ENCODE measurements at places on chromosomes 2 and 18. TPM values are rescaled to one million over a fixed set of nuclear protein-coding genes. Genes with fewer than 3 reads are reported as not detected.

Gene MAP3K19
- total RNA-seq: not detected

Gene FASTKD2
- 23.7 TPM for total RNA-seq

Gene CNGA3
- not detected for total RNA-seq

Gene ANKRD30BL
- total RNA-seq: not detected

GRCh38 chr2:55236992-55237543, 4.6 kb downstream of the RPS27A start:
- no peak for DNase-seq

GRCh38 chr2:18503376-18504228, 56.9 kb downstream of the RDH14 start:
- no peak for DNase-seq

DNA sequence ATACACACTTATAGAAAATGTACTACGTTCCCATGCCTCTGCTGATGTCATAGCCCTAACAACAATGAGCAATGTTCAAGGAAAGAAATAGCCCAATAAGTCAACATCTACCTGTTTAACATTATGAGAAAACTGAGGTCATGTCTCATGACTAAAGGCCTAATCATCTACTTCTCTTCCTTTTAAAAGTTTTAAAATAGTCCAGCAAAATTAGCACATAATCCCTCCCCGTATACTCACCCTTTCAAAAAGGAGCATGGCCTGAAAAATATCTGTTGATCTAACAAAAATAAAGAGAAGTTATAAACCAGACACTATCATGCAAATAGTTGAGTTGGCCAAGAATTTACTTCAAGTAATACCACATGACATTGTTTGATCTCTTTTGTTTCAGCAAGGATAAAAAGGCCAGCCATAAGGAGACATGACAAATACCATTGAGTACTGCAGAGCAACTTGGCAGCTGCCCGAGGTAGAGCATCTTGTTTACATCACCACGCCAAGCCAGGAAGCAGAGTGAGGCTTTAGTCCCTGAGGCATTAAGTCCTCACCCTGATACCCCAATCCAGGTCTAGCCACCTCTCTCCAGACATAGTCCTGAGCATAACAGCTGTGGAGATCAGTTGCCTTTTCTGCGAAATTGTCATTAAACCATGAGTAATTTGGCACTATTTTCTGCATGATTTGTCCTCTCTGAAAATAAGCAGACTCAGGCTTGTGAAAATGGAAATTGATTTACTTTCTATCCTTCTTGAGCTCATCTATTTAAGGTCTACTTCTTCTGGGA, 137.4 kb upstream of the ETAA1 start:
- DNase-seq: peak; percentile 28

GRCh38 chr2:37871456-37872191, 53.5 kb upstream of the RMDN2 start:
- DNase-seq: no peak

DNA sequence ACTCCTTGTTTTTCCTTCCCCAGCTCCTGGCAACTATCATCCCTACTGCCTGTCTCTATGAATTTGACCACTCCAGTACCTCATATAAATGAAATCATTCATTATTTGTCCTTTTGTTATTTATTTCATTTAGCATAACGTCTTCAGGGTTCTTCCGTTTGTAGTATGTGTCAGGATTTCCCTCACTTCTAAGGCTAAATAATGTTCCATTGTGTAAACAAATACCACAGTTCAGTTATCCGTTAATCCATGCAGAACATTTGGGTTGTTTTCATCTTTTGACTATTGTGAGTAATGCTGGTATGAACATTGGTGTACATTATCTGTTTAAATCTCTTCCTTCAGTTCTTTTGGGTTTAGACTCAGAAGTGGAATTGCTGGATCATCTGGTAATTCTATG, 18.8 kb downstream of the DYNC2LI1 start:
- DNase-seq: no peak

DNA sequence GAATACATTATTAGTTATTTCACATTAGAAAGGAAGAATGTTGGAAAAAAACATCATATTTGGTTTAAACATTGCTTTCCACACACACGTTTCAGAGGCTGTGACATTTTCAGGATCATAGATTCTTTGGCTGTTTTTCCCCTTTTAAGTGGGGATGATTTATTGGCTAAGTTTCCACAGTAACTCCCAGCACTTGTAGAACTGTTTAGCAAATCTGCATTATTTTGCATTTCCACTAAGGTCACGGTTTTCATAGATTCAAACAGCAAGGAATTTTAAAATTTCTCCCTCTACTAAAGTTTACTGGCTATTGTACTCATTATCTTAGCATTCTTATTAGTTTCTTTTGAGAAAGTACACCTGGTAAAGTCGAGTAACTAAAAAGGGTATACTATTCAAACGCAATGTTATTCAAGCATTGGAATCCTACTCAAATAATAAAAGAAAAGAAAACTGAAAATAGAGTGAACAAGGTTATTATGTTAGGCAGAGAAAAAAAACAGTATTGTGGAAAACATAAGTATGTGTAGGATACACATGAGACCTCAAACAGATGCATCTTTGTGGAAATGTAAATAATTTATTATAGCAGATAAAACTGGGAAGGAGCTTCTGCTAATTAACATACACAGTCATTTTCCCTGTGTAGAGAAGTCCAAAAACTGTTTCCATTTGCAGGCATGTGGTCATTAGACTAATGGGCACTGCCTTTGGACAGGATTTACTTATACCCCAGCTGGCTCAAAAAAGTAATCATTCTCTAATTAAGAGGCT, 633.8 kb downstream of the NRXN1 start:
- no peak for DNase-seq

DNA sequence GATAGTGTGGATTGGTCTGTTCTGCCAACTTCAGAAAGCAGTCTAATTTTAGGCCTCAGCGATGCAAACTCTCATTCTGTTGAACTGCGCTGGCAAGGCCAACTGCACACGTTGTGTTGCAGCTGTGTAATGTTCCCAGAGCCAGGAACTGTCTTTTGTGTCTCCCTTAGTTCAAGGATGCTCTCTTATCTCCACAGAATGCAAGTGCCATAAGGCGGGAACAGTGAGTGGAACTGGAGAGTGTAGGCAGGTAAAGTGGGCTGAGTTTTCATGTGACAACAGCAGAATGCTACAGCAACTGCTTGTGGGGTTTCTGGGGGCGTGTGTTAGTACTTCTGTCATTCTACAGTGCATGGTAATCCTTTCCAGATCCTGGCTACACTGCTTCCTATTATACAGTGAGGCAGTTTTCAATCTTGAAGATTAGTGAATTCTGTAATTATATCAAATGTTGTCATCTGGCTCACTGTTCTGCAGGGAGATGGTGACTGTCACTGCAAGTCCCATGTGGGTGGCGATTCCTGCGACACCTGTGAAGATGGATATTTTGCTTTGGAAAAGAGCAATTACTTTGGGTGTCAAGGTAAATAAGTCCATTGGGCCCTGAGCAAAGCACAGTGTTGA, 125.8 kb downstream of the LAMA3 start:
- DNase-seq: peak; percentile 38

DNA sequence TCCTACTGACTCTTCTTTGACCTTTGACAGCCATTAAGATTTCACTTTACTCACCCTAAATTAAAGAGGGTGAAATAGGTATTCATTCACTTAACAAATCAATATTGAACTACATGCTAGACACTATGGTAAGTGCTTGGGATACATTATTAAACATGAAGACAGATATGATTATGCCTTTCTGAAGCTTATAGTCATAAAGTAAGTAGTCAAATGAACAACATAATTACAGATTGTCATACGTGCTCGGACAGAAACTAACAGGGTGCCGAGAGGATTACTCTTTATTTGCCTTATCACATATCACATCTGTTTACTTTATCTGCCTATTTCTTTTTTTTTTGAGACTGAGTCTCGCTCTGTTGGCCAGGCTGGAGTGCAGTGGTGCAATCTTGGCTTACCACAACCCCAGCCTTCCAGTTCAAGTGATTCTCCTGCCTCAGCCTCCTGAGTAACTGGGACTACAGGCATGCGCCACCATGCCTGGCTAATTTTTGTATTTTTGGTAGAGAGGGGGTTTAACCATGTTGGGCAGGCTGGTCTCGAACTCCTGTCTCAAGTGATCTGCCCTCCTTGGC, 9.8 kb downstream of the ACVR2A start:
- no peak for DNase-seq

- no peak for DNase-seq
Measured at GRCh38 chr2:24280161-24280560, 80.2 kb downstream of the ITSN2 start.

DNA sequence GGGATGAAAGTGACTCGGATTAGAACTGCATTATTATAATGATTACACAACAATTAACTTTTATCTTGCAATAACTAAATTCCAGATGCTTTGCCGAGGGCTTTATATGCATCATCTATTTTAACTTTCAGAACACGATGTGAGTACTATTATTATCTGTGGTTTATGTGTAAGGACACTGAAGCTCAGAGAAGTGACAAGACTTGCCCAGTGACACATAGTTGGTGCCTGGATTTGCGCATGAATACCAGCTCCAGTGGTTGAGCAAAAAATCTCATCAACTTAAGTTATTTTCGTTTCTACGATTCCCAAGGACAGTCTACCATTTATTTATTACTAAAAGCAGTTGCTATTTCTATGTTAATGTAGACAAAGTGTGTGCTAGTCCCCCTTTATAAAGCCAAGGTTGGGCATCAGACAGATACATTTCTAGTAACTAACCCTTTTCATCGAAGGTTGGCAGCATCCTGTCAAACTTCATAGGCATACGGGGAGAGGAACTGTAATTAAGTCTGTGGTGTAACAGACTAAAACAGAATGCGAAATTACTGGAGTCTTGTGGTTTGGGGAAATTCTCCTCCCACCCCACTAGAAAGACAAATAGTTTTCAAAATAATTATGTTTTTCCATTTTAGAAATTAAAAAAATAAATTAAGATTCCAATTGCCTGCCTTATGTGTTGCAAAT, 73.2 kb upstream of the BOD1L2 start:
- no peak for DNase-seq

DNA sequence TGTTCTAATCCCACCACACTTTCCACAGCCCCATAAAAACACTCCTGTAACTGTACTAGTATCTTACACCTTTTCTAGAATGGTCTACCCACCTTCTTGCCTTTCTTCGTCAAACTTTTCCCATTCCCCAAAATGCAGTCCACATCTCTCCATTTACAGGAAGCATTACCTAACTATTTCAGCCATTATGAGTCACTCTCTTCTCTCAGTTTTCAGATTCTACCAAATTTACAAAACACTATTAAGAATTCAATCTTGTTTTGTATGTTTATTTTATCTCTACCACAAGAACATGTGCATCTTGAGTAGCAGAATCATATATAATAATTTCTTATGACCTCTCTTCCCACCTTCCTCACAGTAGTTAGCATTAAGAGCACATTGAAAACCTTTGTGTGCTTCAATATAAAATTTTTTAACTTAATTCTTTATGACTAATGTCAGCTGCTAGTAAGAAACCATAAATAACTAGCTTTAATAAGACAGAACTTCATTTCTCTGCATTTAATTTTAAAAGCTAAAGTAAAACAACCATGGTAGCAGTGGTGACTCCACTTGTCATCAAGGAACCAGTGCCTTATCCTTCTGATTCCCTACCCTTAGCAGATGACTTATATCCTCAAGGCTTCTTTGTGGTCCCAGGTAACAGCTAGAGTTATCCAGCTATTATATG, 56.6 kb upstream of the MAP2 start:
- no peak for DNase-seq

All from left cardiac atrium (tissue), 4 donors.